NCI-H1930 (cell line): ENCODE measurements at places on chromosomes 5 and 9.

GRCh38 chr5:23257656-23258055, 249.8 kb upstream of the PRDM9 start:
- no peak for DNase-seq

GRCh38 chr5:35644543-35644942, 26.9 kb downstream of the SPEF2 start:
- DNase-seq, result no peak

- no peak for DNase-seq
Measured at GRCh38 chr9:123550012-123550411, 194.0 kb downstream of the CRB2 start.

GRCh38 chr5:135426102-135427082, 20.8 kb downstream of the DCANP1 start:
- peak; percentile 4 for DNase-seq

DNA sequence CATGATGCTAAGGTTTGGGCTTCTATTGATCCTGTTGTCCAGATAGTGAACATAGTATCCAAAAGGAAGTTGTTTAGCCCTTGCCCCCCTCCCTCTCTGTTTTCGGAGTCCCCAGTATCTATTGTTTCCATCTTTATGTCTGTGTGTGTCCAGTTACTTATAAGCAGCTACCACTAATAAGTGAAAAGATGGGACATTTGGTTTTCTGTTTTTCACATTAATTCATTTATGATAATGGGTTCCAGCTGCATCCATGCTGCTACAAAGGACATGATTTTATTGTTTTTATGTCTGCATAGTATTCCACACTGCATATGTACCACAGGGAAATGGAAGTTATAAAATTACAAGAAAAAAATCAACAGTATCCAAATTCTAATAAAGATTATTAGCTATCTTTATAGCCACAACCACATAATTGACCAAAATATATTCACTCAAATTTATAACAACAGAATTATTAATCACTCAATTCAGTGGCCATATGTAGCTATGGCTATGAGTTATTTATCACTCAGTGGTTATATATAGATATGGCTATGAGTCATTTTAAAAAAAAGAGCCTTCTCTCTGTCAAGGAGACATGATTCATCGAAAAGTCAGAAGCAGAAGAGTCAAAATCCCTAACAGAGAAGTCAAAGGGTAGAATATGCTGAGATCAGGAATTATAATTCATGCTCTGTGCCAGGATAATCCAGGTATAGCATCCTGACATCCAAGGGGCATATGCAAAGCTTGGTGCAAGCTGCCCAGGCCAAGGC, 367.5 kb downstream of the DEPDC1B start:
- no peak for DNase-seq

- DNase-seq, result no peak
Measured at GRCh38 chr5:139705191-139705590, 57.0 kb downstream of the CXXC5 start.

DNA sequence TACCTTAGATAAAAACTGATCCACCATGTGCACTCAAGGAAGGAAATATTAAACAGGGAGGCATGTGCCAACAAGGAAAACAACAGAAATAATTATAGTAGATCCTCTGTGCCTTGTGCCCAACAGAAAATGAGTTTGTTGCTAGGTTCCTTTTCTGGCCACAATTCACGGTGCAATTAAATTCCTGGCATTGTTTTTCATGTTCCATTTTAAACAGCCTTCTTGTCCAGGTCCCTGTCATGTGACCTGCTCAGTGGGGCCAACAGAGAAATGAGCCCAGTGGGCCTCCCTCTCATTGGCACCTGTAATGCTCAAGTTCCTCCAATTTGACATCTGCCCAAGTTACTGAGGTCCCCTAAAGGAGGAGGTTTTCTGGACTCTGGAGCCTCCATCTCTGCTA, 56.5 kb downstream of the SPOCK1 start:
- DNase-seq, result no peak
